Urinary bladder (tissue), 4 donors: ENCODE measurements at places on chromosomes 5 and 9.

GRCh38 chr9:11742471-11742870 is 950.7 kb upstream of the TYRP1 start:
- no peak for DNase-seq

DNA sequence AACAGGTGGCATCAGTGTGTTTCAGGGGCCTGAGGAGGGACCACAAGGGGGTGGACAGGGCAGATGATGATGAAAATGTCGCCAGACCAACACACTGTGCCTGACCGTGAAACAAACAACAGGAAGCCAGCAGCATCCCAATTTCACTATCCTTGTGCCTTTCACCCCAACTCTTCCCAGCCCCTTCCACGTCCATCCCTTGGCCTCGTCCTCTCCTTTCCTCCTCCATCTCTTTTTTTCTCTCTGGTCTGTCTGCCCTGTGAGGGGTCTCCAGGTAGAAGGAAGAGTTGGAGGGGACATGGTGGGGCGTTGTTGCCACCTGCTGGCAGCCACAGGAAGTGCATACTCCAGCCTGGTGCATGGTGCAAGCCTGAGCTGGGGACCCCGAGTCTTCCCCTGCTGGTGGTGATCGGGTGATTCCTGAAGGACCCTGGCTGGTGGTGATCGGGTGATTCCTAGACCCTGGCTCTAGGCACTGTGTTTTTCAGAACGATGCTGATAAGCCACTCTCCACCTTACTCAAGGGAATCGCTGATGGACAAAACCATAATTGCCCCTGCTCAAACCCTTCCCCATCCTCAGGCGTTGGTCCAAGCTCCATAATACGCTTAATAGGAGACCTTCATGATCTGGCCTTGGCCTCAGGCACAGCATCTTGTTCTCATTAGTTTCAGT is 21.7 kb upstream of the NSD1 start:
- DNase-seq: no peak

DNA sequence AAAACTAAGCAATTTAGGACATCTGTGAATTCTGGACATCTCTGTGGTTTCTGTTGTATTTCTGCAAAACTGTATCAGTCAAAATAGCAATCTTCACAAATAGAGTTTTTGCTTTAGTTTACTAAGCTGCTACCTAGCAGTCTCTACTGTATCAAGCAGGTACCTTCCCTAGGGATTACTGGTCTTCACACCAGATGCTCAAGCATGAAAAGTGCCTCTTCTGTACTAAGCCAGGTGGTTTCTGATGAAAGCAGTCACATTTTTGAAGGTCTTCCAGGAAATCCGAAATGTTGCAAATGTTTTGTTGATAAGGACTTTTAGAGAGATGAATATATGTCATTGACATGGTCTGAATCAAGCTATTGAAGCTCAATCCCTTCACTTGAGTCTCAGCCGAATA is 540.0 kb downstream of the KCTD16 start:
- no peak for DNase-seq

- no peak for DNase-seq
These were observed 180.8 kb upstream of the KLF9 start for GRCh38 chr9:70595211-70595610.

- DNase-seq: no peak
These were observed 157.8 kb upstream of the FTMT start for GRCh38 chr5:121693864-121694263.

DNA sequence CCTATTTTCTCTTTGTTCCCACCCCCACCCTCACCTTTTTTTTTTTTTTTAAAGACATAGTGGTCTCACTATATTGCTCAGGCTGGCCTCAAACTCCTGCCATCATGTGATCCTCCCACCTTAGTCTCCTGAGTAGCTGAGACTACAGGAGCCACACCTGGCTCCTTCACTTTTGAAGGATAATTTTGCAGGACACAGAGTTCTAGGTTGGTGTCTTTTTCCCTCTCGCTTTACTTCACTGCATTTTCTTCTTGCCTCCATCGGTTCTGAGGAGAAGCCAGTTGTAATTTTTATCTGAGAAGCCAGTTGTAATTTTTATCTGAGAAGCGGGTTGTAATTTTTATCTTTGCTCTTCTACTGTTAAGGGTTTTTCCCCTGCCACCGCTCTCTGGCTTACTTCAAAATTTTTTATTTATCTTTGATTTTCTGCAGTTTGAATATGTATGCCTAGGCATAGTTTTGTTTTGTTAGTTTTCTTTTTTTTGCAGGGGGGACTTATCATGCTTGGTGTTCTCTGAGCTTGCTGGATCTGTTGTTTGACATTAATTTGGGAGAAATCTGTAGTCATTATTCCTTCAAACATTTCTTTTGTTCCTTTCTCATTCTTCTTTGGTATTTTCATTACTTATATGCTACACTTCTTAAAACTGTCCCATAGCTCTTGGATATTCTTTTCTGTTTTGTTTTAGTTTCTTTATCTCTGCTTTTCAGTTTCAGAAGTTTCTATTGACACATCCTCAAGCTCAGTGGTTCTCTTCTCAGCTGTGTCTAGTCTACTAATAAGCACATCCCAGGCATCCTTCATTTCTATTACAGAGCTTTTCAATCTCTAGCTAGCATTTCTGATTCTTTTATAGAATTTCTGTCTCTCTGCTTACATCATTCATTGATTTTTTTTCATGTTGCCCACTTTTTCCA is 148.2 kb upstream of the CHD1 start:
- no peak for DNase-seq

DNA sequence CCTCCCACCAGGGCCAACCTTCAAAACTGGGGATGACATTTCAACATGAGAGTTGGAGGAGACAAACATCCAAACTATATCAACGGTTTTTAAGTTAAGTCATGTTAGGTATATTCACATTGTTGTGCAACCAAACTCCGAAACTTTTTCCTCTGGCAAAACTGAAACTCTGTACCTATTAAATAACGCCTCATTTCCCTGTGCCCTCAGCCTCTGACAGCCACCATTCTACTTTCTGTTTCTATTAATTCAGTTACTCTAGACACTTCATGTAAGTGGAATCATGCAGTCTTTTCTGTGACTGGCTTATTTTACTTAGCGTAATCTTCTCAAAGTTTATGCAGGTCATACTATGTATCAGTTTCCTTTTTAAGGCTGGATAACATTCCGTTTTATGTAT is 85.0 kb downstream of the CWC27 start:
- DNase-seq: no peak

DNA sequence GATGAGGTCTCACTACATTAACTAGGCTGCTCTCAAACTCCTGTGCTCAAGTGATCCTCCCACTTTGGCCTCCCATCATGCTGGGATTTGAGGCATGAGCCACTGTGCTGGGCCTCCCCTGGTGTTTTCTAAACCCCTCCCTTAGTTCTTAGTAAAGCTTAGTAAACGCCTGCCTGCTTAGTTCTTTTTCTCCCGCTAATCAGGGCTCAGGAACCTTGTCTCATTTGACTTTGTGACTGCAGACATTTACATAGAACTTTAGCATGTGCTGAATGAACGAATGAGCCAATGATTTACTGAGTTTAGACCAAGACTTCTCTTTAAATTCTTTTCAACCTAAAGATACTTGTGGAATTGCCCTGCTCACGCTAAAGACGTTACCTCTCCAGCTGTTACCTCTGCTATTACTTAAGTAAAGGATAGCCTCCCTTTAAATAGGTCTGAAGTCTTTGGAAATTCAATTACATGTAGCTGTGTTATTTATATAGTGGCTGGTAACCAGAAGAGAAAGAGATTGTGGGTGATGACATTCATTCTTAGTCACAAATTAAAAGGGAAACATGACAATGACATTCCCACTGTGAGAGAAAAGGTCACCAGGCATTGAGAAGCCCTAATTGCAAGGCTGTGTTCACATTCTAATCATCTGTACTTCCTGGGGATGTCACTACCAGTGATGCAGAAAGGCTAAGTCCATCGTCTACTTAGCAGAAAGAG is 18.6 kb upstream of the SUSD1 start:
- no peak for DNase-seq

GRCh38 chr9:96413302-96414221 is 4.6 kb downstream of the ZNF367 start:
- DNase-seq: no peak
